ENCODE measurements at places on chromosomes 1 and 21.

DNA sequence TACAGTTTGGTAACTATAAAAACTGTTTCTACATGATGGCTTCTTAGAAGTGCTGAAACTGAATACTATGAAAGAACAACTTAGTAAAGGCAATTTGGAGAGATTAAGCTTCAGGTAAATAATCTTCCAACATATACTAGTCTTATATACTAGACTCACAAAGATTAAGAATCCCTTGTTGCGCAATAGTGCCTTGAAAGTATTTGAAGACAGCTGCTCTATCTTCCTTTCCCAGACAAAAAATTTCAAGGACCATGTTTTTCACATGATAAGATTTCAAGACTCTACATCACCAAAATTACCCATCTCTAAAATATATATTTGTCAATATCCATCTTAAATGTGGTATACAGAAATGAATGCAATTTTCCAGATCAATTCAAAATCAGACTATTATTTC, 37.7 kb upstream of the ASPM start:
- peak; percentile 52 for DNase-seq

- DNase-seq, result no peak
Measured at GRCh38 chr1:116755681-116756080, 1.5 kb downstream of the CD2 start.

DNA sequence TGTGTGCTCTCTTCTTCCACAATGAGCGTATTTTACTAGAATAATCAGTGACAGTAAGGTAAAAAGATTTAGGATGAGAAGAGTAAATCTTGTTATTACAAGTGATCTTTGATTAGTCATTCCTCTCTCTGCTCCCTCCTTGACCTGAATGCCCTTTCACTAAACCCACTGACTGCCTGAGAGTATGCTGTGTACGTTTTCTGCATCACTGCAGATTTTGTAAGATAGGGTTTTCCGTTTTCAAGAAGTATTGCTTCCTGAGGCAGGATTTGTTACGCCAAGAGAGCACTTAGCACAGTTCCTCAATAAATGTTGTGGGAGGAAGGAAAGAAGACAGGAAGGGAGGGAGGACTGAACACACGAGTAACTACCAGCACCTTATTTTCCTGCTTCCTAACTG, 7.7 kb upstream of the LAMB3 start:
- peak; percentile 70 for DNase-seq

- DNase-seq, result peak; percentile 52
Measured at GRCh38 chr1:31762726-31763670, 1.1 kb downstream of the ADGRB2 start.

DNA sequence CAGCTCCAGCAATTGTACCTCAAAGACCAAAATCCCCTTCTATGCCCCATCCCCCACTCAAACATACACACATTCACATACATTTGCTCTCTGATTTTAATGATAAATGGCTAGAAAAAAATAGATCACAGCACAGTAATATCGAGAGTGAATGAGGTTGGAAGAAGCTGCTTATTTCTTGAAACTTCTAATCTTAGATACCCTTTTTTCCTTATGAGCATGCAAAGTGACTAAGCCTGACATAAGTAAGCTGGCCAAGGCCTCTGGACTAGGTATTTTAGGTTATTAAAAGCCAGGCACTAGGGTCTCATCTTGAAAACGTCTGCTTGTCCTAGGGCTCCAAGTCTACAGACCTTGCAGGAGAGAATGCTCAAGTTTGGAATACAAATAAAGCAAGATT, 133.6 kb downstream of the TGFBR3 start:
- DNase-seq, result no peak

Data from fibroblast of villous mesenchyme (primary cell).